Caki2 (cell line): ENCODE measurements at places on chromosomes 5 and 9.
A peak's percentile ranks its signal among the peaks of the same experiment; 100 is the strongest.

DNA sequence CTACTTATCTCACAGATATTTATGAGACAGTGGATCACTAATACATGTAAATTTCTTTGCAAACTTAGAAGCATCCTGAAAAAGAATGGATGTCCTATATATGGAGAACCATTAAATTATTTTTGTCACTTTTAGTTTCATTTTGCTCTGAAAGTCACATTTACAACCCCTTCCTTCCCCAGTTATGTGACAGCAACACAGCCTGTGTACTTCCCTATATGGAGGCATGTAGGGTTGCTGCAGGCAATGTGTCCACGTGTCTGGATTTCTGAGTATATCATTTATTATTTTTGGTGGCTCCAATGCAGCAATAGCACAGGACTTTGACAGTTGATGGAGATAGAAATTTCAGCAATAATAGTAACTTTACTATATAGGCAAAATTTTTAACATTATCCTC, 156.4 kb downstream of the ST8SIA4 start:
- no peak for DNase-seq

DNA sequence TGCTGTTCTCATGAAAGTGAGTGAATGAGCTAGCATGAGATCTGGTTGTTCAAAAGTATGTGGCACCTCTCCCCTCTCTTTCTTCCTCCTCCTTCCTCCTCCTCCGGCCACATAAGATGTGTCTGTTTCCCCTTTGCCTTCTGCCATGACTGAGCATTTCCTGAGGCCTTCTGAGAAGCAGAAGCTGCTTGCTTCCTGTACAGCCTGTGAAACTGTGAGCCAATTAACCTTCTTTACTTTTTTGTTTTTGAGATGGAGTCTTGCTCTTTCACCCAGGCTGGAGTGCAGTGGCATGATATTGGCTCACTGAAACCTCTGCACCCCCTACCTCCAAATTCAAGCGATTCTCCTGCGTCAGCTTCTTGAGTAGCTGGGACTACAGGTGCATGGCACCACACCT, 6.1 kb downstream of the S100Z start:
- no peak for DNase-seq

- DNase-seq = peak; percentile 6
These were observed 16.2 kb downstream of the SIL1 start for GRCh38 chr5:139181835-139182452.

GRCh38 chr5:40906351-40906751, 2.9 kb upstream of the C7 start:
- peak; percentile 8 for DNase-seq

GRCh38 chr5:147628058-147628895, 118.4 kb upstream of the DPYSL3 start:
- peak; percentile 38 for DNase-seq

GRCh38 chr9:37471942-37472684, 6.9 kb upstream of the ZBTB5 start:
- DNase-seq = peak; percentile 95

GRCh38 chr9:119368681-119369581, at the start of gene BRINP1:
BRINP1 (minus strand) TSS chr9:119369435; CDS start chr9:119313355, 56,080 bp downstream.
- peak; percentile 74 for DNase-seq

- no peak for DNase-seq
These were observed 313.0 kb upstream of the NREP start for GRCh38 chr5:112070022-112070421.

DNA sequence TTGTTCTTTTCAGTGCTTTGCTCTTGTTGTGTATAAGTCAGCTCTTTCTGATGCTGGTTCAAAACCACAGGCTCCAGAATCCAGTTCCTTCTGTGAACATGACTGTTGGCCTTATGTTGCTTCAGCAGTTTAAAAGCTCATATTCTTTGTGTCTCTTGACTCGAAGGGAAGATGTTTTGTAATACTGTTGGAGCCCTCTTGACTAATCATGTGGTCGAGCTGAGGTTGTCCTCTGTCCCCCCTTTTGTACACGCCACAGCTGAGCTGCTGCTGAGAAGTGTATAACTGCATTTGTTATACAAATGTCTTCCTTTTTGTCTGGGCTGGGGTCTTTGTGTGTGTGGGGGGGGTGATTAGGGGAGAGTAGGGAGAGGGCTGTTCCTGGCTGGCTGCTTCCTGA, 35.8 kb downstream of the SLC36A1 start:
- no peak for DNase-seq

GRCh38 chr9:94772144-94772543, 45.6 kb downstream of the AOPEP start:
- DNase-seq = no peak

- DNase-seq = no peak
These were observed 5.6 kb upstream of the APC start for GRCh38 chr5:112732131-112732530.

GRCh38 chr5:78113689-78114264, 180.7 kb downstream of the AP3B1 start:
- no peak for DNase-seq

- no peak for DNase-seq
These were observed 63.0 kb downstream of the EXOSC2 start for GRCh38 chr9:130756455-130757152.

GRCh38 chr5:10125116-10125515, 124.6 kb downstream of the ATPSCKMT start:
- no peak for DNase-seq

- DNase-seq = no peak
These were observed 17.5 kb upstream of the INSYN2B start for GRCh38 chr5:169997798-169998197.

DNA sequence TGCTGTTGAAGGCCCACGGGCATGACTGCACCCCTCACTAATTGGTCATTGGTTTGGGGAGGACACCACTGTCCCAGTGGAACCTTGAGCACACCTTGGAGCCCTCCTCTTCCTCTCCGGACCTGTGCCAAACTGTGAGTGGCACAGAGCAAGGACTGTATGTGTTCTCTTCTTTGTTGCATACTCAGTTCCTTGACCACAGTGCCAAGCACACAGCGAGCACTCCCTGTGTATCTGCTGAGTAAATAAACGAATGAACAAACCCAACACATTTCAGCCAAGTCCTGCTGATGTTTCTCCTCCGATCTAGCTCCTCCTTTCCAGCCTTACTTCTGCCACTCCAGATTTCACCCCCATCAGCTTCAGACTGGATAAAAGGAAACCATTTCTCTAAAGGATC, 2.7 kb upstream of the TRIM52 start:
- no peak for DNase-seq

GRCh38 chr5:126961702-126962101, 68.7 kb downstream of the MARCHF3 start:
- no peak for DNase-seq

- DNase-seq = no peak
These were observed 194.4 kb downstream of the IZUMO3 start for GRCh38 chr9:24351258-24351657.

DNA sequence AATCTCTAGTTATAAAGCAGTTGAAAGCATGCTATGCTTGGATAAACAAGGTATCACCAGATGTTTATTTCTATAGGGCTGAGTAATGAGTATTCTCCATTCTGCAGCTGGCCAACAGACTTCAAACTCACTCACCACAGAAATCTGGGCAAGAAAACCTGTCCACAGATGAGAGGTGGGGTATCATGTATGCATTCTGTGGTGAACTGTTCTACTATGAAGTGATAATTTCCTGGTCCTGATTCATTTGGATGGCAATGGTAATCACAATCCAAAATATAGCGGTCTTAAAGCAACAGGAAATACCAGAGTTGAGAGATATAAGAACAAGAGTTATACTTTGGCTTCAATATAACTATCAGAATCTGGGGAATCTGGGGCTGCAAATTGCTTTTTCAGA, 65.9 kb upstream of the EFNA5 start:
- no peak for DNase-seq

DNA sequence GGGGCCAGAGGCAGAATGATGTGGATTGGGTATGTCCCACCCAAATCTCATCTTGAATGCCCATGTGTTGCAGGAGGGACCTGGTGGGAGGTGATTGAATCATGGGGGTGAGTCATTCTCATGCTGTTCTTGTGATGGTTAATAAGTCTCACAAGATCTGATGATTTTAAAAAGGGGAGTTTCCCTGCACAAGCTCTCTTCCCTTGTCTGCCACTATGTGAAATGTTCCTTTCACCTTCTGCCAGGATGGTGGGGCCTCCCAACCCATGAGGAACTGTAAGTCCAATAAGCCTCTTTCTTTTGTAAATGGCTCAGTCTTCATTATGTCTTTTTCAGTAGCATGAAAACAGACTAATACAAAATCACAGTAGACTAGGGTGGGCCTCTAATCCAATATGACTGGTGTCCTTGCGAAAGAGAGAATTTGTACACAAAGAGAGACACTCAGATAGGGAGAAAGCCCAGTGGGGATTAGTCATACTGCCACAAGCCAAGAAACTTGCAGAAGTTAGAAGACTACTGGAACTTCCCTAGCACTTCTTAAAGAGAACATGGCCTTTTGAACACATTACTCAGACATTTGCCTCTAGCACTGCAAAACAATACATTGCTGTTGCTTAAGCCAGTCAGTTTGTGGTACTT, 68.4 kb downstream of the ANXA1 start:
- DNase-seq = peak; percentile 49

GRCh38 chr5:120258123-120258522, 206.0 kb upstream of the PRR16 start:
- no peak for DNase-seq
